ENCODE measurements at places on chromosomes 4 and X.

DNA sequence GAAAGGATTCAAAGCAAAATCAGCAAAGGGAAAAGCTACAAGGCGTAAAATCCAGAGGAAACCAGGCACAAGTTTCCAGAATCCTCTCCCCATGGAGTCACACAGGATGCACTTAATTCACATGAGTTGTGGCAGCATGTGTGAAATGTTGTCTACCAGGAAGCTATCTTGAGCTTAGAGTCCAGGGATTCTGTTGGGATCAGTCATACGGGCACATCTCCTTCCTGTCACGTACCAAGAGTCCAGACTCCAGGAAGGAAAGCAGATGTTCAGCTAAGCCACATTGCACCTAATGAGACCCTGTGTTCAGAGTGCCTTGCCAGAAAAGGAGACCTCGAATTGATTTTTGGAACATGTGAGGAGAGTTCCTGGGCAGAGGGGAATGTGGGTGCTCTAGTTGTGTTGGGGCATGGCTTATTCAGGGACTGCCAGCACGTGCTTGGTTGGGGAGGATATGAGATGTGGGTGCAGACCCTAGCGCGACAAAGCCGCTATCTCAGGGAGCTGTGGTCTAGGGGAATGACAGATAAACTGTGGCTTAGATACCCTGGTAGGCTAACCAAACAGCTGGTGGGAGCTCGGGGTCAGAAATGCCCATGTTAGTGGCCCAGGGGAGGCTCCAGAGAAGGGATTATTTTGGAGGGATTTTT, 70.0 kb downstream of the EVC start:
- no peak for DNase-seq

DNA sequence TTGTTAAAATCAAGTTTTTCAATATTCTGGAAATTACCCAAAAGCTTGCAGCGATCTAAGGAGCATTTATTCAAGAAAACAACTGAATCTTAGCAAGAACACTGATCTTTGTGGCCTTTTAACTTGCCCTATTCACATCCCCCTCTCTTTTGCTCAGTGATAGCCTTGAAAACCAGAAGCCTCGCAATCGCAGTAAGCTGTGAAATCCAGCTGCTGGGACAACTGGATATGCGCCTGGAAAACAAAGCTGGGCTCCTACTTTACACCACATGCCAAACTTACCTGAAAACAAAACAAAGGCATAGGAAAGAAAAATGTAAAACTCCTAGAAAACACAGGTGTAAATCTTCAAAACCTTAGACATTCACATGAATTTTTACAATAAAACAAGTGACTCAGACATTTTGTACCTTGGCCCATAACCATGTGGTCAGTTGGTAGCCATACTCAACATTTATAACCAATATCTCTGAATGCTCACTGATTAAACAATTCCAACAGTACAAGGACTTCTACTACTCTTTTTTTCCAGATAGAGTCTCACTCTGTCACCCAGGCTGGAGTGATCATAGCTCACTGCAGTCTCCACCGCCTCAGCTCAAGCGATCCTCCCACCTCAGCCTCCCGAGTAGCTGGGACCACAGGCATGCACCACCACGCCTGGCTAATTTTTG, 15.6 kb downstream of the SLC25A53 start:
- no peak for DNase-seq

- no peak for DNase-seq
Measured at GRCh38 chr4:127203562-127204200, 429.1 kb upstream of the INTU start.

GRCh38 chr4:4763822-4764557, 95.5 kb upstream of the MSX1 start:
- DNase-seq = no peak

- no peak for DNase-seq
Measured at GRCh38 chrX:86002076-86002896, 45.1 kb downstream of the CHM start.

DNA sequence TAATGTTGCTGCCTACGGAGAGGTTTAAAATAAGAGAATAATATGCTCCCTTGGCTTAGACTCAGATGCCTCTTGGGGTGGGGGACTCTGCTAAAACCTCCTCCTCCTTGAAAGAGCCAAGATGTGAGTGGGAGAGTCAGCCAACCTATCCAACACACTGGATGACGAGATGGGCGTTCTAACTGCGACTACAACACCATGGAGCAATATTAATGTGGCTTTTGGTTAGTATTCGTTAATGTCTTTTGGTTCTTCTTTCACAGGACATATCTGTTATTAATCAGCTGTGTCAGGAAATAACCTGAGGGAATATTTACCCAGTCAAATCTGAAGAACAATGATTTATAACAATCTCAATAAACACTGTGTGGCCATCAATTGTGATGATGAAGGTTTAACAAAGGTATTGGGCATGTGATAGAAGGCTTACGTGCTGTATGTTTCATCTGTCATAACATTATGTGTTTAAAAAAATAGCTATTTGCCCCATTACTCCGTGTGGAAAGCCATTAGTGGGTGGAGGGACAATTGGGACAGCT, 143.5 kb upstream of the FTHL17 start:
- DNase-seq = no peak

- no peak for DNase-seq
Measured at GRCh38 chr4:24229978-24230377, 340.1 kb upstream of the PPARGC1A start.

GRCh38 chr4:162645381-162645780, 481.6 kb upstream of the FSTL5 start:
- DNase-seq = no peak

- DNase-seq = no peak
Measured at GRCh38 chr4:71231129-71232055, 107.4 kb upstream of the SLC4A4 start.

Measured in GF-D8 (cell line).